NCI-H1436 (cell line): ENCODE measurements at places on chromosomes 12 and 14.

DNA sequence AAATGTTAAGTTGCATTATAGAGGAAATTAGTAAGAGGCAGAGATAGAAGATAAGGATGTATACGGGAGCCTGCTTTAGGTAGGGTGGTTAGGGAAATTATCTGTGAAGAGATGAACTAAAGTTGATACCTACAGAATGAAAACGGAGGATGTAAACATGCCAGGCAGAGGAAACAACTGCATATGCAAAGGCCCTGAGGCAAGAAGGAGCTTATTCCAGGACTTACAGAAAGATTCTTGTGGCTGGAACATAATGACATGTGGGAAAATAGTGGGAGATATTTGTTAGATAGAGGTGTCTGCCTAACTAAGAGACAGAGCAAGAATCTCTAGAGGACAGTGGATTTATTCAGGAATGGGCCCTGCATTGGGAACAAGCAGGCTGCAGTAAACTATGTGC, 16.2 kb upstream of the SERPINA1 start:
- DNase-seq: no peak

DNA sequence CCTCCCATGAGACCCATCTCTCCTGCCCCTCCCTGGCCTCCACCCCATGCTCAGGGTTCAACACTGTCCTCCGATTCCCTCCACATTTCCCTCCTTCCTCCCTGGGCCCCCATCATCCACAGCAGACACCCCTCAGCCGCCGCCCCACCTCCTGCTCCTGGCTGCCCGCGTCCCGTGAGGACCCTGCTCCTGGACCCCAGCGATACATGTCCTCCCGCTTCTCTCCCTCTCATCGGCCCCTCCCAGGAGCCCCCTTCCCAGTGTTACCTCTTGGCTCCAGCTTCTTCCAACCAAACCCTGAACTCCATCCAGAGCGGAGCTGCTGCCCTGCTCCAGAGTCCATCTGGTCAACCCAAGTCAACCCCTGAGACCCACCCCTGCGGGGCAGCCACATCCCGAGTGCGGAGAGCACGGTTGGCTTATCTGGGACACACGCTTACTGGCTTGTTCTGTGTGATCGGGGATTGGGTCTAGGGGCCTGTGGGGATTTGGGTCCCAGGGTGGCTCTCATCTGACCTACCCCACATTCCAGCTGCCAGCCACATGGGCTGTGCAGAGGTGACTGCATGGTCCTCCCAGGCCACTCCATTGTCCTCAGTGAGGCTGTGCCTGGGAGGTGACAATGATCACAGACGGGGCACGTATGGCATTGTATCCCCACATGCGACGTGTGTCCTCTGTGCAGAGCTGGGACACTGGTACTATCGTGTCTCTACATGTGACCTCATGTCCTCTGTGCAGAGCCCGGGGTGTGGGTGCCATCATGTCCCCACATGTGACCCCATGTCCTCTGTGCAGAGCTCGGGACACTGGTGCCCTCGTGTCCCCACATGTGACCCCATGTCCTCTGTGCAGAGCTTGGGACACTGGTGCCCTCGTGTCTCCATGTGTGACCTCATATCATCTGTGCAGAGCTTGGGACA, 333.6 kb downstream of the ADGRD1 start:
- no peak for DNase-seq

DNA sequence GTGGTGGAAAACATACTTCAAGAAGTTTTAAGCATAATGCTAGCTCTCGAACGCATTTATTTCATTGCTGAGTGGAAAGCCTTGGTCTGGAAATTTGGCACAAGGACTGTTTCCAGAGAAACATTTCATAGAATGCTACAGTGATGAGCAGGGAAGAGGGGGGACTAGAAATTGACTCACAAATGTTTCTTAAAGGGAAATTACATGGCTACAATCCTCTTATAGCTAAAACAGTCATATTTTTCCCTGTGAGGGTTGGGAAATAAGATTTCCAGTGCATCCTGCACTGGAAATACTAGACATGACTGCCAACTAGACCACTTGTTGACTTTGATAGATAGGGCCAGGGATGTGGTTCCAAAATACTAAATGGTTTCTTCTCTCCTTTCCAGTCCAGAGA, 197.3 kb upstream of the RGS6 start:
- no peak for DNase-seq

DNA sequence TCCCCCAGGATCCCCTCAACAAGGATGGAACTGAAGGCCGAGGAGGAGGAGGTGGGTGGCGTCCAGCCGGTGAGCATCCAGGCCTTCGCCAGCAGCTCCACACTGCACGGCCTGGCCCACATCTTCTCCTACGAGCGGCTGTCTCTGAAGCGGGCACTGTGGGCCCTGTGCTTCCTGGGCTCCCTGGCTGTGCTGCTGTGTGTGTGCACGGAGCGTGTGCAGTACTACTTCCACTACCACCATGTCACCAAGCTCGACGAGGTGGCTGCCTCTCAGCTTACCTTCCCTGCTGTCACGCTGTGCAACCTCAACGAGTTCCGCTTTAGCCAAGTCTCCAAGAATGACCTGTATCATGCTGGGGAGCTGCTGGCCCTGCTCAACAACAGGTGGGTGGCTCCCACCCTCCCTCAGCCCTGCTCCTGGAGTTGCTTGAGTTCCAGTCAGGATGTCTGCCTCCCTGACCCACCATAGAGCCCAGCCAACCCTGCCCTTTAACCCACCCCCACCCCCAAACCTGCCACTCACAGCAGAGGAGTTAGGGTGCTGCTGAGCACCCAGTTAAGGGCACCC, 1.4 kb downstream of the ASIC1 start:
- DNase-seq: no peak

DNA sequence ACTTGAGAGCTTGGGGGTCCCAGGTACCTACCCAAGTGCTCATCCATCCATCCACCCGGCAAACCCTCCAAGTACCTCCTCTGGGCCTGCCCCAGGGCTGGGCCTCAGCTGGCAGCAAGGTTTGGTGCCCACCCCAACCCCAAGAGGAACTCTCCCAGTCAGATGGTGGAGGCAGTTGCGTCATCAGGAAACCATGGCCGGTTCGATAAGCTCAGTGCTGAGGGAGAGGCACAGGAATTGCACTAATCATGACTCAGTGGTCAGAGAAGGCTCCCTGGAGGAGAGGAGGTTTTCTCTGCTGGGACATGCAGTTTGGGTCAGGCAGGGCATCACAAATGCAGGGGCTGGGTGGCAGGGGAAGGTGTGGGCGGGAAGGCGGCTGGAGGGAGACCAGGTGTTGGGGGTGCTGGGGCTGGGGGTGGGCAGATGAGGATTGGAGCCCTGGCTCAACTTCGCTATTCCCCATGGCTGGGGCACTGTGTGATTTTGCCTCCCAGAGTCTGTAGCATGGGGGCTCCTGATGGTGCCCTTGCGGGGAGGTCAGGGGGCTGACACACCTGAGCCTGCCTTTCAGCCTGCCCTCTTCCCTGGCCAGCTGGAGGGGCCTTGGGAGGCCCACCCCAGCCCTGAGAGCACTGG, 32.2 kb downstream of the SH2B3 start:
- no peak for DNase-seq

GRCh38 chr14:20341646-20342045, 1.8 kb upstream of the PARP2 start:
- no peak for DNase-seq

DNA sequence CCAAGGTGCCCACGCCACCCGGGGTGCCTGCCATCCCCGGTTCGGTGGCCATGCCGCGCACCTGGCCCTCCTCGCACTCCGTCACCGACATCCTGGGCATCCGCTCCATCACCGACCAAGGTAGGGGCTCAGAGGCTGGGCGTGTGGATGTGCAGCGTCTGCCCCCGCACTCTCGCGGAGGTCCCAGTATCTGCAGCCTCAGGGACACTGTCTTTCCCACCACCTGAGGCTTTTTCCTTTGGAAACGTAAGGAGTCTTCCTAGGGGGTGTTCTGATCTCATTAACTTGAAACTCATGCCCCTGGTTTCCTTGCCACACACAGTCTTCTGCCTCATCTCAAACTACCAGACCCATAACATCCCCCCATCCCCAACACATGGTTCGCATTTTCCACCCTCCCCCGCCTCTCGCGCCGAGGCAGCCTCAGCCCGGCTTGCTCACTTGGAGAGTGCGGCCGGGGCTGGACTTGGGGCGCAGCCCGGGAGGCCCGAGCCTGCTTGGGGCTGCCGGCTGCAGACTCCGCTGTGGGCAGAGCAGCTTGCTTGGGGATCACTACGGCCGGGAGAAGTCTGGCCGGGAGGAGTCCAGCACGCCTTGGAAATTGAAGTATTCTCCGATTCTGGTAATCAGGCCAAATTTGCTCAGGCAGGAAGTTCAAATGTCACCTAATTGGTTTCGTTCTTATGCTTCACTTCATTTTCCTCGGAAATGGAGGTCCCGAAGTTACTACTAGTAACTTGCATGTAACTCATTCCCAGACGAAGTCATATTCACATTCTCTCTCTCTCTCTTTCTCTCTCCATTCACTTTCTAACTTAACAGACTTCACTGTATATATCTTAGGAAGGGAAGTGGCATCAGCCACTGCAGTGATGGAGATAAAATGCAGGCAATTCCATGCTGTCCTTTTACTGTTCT, 2.0 kb downstream of the PAX9 start:
- DNase-seq: no peak
